SHP77 treated with DMSO at 0.1 percent for 48 hours (cell line): ENCODE measurements at places on chromosomes 2 and 18.

- DNase-seq: no peak
Observed at GRCh38 chr2:148602885-148603561, 41.5 kb upstream of the EPC2 start.

DNA sequence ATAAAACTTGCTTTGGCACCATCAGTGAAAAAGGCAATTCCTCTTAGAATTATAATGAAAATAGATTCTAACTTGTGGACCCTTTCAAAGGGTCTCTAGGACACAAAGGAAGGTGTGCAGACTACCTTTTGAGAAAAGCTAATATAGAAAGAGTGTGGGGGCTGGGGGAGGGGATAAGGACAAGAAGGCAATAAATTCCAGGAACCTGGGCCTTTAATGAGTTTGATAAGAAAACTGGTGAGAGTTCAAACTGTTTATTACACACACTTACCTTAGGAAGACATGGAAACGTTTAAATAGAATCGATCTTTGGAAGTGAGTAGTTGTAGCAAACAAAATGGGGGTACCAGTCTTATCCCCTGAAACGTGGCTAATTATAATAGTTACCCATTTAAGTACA lies 39.6 kb upstream of the PGAP1 start:
- no peak for DNase-seq

GRCh38 chr2:39919511-39920306 lies 140.7 kb upstream of the THUMPD2 start:
- no peak for DNase-seq

GRCh38 chr2:33033606-33034081 lies 86.9 kb downstream of the LTBP1 start:
- peak; percentile 60 for DNase-seq

DNA sequence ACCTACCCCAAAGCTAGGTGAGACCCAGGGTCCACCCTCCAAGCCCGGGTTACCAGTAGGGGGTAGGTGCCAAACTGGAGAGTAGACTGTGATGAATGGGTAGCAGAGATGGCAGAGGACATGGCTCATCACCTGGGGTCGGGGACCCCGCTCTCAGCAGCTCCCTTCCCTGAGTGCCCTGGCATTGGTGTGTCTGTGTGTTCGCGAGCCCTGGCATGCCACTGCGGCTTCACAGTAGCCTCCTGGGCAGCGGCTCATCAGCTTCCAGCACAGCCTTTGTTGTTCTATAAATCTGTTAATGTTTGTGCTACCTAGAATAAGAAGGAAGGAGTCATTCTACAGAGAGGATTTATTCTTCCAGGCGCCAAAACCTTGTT lies 62.6 kb upstream of the ALPP start:
- DNase-seq: no peak

GRCh38 chr18:76621782-76622495 lies 126.9 kb upstream of the ZNF516 start:
- no peak for DNase-seq

DNA sequence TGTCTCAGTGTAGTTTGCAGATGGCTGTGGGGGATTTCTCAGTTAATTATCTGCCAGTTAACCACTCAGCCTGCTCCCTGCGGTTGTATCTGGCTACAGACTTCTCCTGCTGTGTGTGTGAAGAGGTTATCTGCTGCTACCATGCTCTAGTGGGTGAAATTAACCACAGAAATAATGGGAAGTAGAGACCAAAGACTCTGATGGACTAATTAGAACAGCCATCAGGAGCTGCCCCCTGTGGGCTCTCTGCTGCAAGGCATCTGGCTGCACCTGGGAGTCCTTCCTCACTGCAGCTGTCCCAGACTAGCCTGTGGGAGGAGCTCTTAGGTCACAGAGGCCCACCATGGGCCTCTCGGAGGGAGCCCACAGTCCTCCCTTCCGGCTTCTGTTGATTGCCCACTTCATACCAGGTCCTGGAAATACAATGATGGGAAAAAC lies 66.6 kb downstream of the CTIF start:
- peak; percentile 15 for DNase-seq

- DNase-seq: no peak
Observed at GRCh38 chr2:215900203-215900611, 113.1 kb downstream of the MREG start.

DNA sequence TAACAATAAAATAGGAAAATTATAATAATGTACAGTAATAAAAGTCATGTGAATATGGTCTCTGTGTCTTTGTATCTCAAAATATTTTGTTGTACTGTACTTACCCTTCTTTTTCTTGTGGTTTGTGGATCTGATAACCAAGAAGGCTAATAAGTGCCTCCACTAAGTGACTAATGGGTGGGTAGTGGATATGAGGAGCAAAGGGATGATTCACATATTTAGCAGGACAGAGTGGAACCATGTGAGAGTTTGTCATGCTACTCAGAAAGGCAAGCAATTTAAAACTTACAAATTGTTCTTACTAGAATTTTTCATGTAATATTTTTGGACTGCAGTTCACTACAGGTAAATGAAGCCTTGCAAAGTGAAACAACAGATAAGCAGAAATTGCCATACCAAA lies 1241.2 kb upstream of the CDH2 start:
- no peak for DNase-seq

GRCh38 chr2:175577368-175577970 lies 396.0 kb upstream of the ATP5MC3 start:
- no peak for DNase-seq

DNA sequence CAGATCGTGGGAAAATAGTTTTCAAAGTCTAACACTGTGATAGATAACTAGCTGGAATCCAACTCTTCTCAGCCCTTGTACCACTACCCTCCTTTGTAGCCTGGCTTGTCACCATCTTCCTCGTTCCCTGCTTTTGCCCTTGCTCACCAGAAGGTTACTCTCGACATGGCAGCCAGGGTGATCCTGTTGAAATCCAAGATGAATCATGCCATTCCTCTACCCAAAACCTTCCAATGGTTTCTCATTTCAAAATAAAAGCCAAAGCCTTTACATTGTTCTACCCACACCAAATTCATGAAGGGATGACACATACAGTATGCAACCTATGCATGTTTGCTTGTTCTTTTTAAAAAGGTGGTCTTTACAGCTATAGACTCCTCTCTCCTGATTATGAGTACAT lies 45.7 kb downstream of the STAT4 start:
- DNase-seq: no peak

DNA sequence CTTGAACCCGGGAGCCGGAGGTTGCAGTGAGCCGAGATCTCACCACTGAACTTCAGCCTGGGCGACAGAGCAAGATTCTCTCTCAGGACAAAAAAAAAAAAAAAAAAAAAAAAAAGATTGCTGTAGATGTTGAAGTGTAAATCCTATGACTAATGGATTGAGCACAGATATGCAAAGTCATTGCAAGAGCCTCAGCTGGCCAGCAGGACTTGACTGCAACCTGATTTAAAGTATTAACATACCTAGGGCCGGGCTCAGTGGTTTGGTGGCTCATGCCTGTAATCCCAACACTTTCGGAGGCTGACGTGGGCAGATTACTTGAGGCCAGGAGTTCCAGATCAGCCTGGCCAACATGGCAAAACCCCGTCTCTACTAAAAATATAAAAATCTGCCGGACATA lies 103.4 kb upstream of the MSH2 start:
- DNase-seq: no peak

- no peak for DNase-seq
Observed at GRCh38 chr2:128282976-128283810, 35.5 kb downstream of the HS6ST1 start.

GRCh38 chr2:150374492-150374891 lies 113.0 kb downstream of the RND3 start:
- DNase-seq: no peak

- DNase-seq: no peak
Observed at GRCh38 chr2:135817951-135818350, 19.0 kb downstream of the LCT start.

- DNase-seq: no peak
Observed at GRCh38 chr2:64331849-64332699, 121.9 kb upstream of the LGALSL start.

DNA sequence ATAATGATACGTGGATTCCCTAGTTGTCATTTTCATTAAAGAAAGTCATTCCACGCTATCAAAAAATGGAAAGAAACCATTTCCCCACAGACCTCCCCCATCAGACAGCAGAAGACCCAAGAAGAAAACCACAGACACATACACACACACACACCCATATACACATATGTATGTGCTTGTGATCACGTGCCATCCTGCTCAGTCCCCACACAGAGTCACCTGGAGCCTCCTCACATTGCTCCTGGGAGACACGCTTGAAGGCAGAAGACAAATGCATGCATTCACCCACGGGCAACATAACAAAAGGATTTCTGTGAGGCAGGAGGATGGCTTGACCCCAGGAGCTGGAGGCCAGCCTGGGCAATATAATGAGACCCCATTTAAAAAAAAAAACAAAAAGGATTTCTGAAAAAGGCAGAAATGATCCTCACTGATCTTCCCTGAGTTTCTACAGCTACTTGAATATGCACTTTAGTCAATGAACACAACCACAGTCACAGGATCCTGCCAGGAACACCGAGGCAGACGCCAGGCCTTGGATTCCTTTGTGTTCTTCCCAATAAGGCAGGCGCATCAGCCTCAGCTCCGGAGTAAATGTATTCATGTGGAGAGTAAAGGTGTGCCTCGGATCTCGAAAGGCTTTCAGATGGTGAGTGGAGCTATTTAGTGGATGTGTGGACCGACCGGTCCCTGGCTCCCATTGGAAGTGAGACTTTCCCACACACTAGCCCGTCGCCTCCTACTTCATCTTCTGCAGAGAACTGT lies 21.0 kb downstream of the TGFBRAP1 start:
- no peak for DNase-seq

GRCh38 chr2:20594957-20595356 lies 55.9 kb downstream of the HS1BP3 start:
- no peak for DNase-seq

GRCh38 chr2:112821142-112821541 lies 15.4 kb downstream of the IL1B start:
- no peak for DNase-seq

GRCh38 chr2:8636721-8637636 lies 44.9 kb upstream of the ID2 start:
- DNase-seq: no peak

GRCh38 chr18:13218368-13218991 lies at the start of gene LDLRAD4:
Gene LDLRAD4, plus strand, starts transcription at chr18:13218760.
- DNase-seq: peak; percentile 12

DNA sequence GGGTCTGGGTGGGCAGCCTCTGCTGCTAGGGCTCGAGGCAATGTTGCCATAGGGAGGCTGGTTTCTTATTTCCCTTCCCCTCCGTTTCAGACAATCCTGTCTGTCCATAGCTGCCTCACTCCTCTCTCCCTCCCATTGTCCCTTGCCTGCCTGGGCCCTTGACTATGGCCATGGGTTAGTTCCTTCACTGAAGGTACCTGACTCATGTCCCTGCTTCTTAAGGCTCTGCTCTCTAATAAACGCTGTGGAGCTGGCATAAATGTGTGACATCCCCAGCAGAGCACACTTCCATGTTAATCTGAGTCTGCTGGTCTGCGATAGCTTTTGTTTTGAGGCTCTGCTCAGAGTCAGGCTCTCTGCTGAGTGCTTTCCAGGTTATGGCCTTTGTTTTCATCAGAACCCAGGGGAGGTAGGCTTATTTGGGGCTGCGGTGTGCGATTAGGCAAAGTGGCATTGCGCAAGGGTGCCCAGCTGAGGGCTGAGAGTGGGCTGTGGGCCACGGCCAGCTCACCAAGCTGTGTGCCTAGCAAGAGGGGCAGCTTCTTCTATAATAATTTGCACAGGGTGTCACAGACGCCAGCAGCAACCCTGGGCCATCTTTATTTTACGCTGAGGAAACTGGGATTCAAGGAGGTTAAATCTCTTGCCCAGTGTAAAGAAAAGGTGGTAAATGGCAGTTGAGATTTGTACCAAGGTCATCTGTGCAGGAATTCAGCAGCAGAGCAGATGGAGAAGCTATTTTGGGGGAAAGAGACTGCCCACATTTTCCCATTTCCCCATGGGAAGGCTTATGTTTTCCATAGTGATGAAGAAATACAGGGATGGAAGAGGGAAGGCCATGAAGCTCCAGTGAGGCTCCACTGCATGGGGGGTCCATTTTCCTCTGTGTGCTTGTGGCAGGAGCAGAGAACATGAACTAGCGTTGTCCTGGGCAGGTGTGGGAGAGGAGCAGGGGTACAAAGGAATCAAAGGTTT lies 25.6 kb downstream of the MRPL33 start:
- DNase-seq: no peak

DNA sequence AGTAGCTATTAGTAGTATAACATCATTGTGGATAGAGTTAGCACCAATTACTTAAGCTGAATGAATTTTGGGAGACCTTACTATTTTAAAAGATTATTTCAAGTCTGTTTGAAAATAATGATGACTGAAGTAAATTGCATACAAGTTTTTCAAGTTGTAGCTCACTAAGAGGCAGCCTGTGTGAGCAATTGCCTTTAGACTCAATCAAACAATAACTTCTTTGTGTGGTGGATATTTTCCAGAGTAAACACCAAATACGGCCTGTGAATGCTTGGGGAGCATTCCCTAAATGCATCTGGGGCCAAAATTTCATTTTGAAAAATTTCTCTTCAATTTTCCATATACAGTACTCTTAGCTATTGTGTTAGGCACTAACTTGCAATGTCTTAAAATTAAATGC lies 7.9 kb downstream of the SERPINB12 start:
- no peak for DNase-seq

- DNase-seq: no peak
Observed at GRCh38 chr2:198753101-198753500, 704.6 kb downstream of the SATB2 start.
